ENCODE measurements at places on chromosomes 12 and 14.

- DNase-seq: peak; percentile 27
Measured at GRCh38 chr12:89391726-89392336, 39.5 kb upstream of the DUSP6 start.

- DNase-seq: no peak
Measured at GRCh38 chr12:12153596-12153995, 82.9 kb downstream of the BCL2L14 start.

DNA sequence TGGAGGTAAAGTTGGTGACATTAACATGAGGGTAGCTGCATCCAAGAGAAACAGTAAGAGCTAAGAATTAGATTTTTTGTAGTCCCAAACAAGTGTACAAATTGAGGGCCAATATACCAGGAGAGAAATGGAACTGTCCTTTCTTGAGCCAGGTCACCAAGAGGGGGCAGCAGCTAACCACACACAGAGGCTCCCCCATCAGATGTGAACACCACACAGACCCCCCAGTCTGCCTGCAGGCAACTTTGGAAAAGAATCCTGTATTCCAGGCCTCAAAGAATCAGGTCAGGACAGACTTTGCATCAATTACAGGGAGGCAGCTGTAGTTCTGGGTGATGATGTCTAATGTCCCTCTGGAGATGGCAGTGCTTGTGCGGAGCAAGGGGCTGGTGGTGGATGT lies 77.9 kb downstream of the SPTB start:
- peak; percentile 45 for DNase-seq

GRCh38 chr12:27333403-27334009 lies 870 bp downstream of the BMAL2 start:
- peak; percentile 89 for DNase-seq

GRCh38 chr14:68507544-68508081 lies 285.3 kb downstream of the ZFP36L1 start:
- no peak for DNase-seq

- DNase-seq: peak; percentile 10
Measured at GRCh38 chr14:26765768-26766520, 168.1 kb upstream of the NOVA1 start.

- DNase-seq: no peak
Measured at GRCh38 chr12:13093848-13094220, 9.6 kb downstream of the GSG1 start.

- no peak for DNase-seq
Measured at GRCh38 chr12:115473257-115473956, 789.4 kb upstream of the TBX3 start.

- DNase-seq: no peak
Measured at GRCh38 chr12:34354239-34355200, 332.2 kb downstream of the ALG10 start.

DNA sequence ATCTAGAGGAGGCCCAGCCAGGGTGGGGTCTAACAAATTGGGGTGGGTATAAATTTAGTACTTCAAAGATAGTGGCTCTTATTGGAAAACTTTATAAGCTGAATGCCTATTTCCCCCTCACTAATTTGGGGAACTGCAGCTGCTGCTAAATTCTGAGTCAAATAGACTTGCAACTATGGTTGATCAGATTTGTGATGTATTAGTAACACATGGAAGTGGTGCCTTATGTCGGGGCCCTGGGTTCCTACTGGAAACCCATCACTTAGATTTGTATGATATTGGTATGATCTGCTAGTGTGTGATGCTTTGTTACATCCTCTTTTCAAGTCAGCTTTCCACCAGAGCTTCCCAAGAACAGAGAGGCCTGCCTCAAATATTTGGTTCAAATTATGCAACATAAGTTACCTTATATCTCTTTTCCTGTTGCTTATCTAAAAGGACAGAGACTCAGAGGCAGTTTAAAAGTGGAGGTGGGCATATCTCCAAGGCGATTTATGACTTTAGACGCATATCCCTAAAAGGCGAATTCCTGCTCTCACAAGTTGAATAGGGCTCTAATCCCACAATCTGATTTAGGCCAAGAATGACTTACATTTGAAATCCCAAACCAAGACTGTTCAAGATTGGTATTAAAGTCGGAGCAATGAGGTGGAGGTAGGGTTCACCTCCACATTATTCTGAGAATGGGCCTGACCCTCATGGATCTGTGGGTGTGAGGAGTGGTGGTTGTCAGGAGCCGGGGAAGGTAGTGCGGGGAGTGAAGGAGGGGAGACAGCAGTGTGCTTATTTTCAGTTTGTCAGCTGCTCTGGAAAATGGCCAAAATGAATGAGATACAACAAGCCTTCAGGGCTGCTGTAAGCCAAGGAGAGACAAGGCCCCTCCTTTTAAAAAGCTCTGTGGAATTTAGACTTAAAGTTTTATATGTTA lies 425.8 kb downstream of the RAD51B start:
- no peak for DNase-seq

DNA sequence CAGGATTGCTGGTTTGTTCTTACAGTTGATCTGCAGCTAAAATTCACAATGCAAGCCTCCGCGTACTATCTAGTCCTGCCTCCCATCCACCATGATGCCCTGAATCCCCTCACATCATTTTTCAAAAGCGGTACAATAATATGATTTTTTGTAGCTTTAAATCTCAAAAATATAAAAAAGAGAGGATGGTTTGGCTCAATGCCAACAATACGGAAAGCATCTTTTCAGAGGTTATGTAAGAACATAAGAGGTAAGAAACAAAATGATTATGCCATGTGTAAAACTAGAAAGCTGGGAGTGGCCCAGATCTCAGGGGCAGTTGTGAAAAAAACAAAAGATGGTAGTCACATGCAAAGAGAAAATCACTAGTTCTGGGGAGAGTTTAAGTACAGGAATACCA lies 24.0 kb upstream of the ZDHHC17 start:
- no peak for DNase-seq

Measured in NB4 (cell line).